ENCODE measurements at places on chromosomes 1 and 21.

GRCh38 chr1:59103457-59103856 lies 193.4 kb upstream of the FGGY start:
- no peak for DNase-seq

- no peak for DNase-seq
Observed at GRCh38 chr1:82091729-82092128, 291.0 kb downstream of the ADGRL2 start.

- no peak for DNase-seq
Observed at GRCh38 chr1:113691184-113691583, 68.1 kb downstream of the PHTF1 start.

- no peak for DNase-seq
Observed at GRCh38 chr1:9013819-9014218, 12.4 kb downstream of the SLC2A7 start.

DNA sequence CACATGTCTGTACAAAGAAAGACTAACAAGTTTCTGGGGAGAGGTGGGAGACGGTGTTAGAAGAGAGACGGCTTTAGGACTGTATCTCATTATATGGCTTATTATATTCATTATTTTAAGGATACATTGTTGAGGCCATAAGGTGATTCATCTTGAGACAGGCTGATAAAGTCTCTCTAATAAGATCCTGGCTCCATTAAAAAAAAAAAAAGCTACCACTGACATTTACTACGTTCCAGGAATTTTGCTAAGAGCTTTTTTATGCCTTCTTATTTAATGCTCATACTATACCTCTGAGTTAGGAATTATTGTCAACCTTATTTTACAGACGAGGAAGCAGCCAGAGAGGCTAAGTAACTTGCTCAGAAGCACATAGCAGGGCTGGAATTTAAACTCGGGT lies 173.7 kb downstream of the GABPA start:
- no peak for DNase-seq

DNA sequence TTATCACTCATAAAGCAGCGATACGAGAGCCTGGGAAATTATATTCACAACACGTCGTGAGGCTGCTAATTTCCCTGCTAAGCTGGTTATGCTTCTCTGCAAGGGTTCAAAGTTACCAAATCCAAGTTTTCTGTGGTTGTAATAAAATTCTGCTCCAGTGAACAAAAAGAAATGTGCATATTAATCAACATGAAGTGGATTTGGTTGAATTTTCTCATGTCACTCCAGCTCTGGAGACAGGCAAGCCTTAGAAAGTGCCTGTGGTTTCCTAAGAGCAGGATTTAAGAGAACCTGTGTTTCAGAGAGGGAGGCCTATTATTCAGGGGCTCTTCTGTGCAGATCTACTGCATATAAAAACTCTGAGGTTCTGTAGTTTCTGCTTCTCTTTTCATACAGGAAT lies 87.5 kb downstream of the WLS start:
- DNase-seq: no peak

GRCh38 chr1:223629126-223629457 lies 36.4 kb downstream of the CAPN8 start:
- no peak for DNase-seq
